ENCODE measurements at places on chromosomes 5 and 9.

DNA sequence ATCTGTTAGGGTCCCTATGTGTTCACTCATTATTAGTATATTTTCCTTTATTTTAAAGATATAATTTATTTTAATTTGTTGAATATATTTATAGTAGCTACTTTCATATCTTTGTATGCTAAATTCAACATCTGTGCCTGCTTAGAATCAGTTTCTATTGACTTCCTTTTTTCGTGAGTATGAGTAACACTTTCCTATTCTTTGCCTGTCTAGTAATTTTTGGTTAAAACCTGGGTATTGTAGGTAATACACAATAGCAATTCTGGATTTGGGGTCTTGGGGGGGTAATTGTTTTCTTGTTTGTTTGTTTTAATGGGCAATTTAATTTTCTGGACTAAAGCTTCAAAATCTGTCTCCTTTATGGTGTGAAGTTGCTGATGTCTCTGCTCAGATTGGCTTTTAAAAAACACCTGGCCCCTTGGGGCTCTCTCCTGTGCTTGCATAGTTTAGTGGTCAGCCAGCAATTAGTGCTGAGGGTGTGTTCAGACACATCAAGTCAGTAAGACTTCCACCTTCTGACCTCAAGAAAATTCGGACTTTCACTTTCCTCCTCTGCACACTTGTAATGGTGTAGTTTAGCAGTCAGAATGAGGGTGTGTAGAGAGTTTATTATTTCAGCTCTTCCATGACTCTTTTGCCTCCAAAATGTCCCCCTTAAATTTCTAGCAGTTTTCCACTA lies 124.4 kb upstream of the MAP1B start:
- DNase-seq, result no peak

DNA sequence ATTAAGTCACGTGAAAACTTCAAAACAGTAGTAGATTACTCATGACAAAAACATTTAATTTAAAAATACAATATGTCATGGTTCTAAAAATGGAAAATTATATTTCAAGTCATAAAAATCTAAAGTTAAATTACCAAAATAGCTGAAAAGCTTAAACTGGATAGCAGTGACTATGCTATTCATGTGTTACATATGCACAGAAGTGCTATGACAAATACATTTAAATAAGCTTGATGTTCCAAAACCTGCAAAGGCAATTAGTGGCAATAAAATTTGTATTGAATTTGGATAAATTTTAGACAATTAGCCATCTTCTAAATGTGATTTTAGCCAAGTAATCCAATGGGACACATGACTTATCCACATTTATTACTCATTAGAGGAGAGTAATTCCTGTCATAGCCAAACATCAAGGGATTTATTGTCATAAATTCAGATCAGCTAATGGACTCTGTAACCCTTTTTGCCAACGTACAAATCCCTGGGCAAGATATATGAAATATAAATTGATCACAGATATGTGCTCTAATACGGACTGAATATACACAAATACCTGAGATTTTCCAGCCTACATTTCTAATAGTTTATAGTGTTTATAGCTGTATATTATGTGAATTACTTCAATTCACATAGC lies 419.4 kb downstream of the ISL1 start:
- no peak for DNase-seq

DNA sequence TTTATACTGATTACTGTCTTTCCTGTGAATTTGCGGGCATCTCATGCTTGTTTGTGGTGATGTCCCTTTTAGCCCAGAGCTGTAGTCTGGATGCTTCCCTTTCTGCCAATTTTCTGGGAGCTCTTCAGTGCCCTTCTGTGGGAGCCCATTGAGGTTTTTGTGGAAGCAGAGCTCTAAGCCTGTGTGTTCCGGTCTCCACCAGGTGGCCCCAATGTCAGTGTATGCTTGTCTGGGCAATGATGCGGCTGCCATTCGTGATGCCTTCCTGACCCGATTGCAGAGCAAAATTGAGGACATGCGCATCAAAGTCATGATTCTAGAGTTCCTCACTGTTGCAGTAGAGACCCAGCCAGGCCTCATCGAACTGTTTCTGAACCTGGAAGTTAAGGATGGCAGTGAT lies 35.1 kb downstream of the SH3GLB2 start:
- peak; percentile 44 for DNase-seq

DNA sequence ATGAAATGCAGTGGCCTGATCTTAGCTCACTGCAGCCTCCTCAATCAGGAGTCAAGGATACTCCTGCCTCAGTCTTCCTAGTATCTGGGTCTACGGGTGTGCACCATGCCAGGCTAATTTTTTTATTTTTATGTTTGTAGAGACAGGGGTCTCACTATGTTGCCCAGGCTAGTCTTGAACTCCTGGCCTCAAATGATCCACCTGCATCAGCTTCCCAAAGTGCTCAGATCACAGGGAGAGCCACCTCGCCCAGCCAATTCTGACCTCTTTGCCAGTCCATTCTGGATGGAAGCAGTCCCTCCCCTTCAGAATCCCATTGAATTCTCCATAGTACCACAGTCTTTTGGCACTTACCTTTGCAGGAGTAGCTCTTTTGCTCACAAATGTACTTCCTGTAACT lies 1.7 kb upstream of the CANX start:
- DNase-seq, result no peak

DNA sequence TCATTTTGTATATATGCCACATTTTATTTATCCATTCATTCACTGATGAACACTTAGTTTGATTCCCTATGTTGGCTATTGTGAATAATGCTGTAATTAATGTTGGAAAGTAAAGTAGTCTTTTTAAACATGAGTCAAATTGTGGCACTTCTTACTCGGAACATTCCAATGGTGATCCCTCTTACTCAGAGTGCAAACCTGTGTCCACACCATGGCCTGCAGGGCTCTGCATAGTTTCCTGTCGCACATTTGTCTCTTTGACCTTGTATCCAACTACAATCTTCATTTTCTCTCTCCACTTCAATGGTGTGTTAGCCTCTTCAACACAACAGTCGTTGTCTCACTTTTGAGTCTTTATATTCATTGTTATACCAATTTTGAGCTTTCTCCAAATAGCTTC lies 98.1 kb upstream of the PAPPA start:
- peak; percentile 10 for DNase-seq

DNA sequence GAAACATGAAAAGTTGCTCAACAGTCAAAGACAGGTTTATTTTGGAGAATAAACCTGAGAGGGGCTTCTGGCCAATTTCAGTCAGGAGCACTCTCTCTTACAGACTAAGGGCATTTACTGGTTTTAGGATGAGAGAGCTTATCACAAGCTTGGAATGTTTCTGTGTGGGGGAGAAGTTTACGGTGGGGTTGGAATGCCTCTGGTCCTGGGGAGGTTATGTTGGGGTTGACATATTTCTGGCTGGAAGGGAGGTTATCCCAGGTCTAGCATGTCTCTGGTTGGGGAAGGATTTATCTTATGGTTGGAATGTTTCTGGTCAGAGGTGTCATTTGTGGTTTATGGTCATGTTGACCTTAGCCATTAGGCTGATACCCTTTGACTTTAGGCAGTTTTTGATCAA lies 1867.3 kb downstream of the EFNA5 start:
- DNase-seq, result no peak

- no peak for DNase-seq
Observed at GRCh38 chr5:123092696-123093095, 3.7 kb downstream of the PRDM6 start.

DNA sequence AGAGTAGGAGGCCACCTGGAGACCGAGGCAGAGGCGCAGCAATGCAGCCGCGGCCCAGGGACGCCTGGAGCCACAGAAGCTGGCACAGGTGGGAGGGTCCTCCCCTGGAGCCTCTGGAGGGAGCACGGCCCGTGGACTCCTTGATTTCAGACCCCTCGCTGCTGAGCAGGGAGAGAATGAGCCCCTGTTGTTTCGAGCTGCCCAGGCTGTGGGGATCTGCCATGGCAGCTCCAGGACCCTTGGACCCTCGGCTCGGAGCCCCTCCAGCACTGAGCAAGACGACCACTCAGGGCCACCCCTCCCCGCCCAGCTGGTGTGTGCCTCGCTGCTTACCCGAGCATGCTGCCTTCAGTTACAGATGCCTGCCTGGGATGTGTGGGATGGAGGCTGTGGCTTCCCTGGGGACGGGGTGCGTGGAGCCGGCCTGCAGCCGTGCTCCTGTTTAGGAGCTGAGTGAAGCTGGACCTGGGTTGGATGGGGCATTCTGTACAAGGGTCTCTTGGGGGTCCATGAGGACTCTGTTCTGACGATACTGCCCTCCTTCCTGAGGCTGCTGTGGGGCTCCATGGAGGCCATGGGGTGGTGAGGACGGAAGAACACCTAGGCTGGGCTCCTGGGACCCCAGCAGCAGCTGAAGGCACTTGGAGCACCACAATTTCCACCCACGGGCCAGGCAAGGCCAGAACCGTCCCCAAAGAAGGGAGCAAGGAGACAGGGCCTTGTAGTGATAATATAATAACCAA lies 115.1 kb upstream of the LPCAT1 start:
- no peak for DNase-seq

GRCh38 chr9:76351006-76351405 lies 43.2 kb downstream of the RFK start:
- DNase-seq, result no peak

DNA sequence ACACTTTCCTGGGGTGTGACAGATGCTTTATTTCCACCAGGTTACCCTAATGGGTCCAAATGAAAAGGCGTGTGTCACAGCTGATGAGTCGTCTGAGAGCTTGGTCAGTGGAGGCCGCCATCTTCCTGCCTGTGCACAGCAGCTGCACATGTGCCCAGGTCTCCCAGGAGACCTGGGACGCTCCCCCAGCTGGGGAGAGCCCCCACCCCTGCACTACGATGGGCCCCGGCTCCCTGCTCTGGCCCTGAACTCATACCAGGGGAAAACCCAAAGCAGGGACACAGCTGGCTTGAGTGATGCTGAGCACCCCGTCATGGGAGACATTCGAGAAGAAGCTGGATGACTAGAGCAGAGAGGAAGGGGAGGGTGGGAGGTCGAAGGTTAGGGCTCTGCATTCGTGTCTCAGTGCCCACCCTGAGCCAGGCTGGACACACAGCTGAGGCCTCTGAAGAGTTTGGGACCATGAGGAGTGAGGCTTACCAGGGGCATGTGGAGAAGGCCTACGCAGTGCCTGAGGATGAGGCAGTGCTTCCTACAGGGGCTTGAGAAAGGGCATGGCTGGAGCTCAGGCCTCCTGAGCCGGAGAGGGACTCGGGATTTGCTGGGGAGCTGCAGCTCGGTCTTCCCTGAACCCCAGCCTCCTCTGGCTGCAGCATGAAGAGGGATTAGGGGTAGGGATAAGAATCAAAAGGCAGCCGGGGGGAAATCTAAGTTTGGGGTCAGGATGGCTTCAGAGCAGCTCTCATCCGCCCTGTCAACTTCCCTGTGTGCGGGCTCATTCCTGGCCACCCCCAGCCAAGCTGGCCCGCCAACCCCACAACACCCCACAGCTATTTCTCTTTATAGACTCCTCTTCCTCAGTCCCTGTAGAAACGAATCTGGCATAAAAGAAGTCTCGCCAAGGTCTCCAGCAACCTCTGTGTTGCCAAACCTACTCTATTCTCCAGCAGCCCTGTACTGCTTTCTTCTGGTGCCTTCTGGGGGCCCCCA lies 42.2 kb upstream of the RNU6ATAC start:
- DNase-seq, result no peak

- no peak for DNase-seq
Observed at GRCh38 chr9:126932871-126933321, 18.3 kb downstream of the RALGPS1 start.

DNA sequence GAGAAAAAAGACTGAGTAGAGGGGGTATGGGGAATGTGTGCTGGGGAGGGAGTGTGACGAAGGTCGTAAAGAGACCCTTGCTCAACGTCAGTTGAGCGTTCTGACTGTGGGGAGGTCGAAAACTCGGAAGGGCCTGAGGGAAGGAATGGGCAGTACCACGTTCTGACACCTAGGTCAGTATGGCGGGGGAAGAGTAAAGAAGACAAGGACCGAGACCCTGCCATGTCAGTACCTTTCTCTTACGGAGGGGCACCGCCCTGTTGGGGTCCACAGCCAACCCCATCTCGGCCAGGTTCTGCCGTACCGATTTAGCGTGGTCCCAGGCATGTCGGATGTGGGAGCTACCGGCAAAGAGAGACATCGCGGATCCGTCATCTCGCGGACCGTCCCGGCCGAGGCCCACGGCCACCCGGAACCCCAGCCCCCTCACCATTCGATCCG lies 375 bp downstream of the NOP16 start:
- peak; percentile 27 for DNase-seq

- DNase-seq, result no peak
Observed at GRCh38 chr9:136119883-136120393, 1.3 kb upstream of the TMEM250 start.

DNA sequence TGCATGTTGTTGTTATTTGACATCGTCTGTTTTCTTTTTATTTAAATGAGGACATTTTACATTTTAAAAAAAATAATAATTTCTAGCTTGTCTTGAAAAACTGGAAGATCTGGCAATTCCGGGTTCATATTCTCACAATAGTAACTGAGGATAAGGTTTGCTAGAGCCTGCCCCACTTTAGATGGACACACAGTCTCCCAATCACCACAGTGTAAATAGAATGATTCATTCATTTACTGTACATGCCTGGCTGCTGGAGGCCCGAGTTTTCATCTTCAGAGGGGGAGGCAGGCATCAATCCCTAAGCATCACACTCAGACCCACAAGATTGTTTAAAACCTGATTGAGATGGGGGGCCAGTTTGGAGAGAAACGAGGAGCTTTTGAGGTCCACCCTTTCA lies 2039.7 kb upstream of the WWC1 start:
- no peak for DNase-seq

- no peak for DNase-seq
Observed at GRCh38 chr9:114737847-114738246, 55.9 kb upstream of the TEX48 start.

DNA sequence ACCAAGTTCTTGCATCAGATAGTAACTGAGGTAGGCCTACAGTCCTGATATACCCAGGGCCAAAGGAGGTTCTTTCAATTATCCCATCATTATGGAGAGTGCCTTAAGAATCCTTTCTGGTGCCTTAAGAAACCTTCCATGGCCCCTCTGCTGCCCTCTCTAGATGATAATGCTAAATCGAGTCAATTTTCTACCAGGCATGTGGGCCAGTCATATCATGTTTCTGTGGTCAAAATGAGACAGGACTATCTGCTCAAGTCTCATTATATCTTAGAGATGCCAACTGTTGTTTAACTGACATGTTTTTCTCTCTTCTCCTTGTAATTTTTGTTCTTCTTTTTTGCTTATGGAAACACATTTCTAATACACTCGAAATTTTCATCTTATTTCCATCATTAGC lies 127.6 kb downstream of the EDIL3 start:
- no peak for DNase-seq

DNA sequence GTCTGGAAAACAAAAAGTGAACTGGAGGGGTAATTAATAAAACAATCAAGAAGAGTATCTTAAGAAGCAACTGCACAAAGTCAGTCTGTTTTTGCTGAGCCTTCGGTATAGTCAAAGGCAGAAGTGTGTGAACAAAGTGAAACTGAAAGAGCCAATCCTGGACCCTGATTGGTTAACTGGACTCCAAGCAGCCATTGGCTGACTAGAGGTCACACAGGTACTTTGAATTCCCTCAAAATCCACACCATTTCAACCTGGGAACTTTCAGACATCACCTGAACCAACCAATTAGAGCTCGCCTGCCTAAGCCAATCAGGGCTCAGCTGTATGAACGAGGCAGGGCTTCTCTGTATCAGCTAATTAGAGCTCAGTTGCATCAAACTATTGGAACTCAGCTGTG lies 286.7 kb downstream of the TLE4 start:
- DNase-seq, result peak; percentile 1

- DNase-seq, result no peak
Observed at GRCh38 chr9:131179561-131180219, 54.3 kb downstream of the NUP214 start.

GRCh38 chr5:36384845-36385244 lies 83.1 kb upstream of the RANBP3L start:
- no peak for DNase-seq

All from mammary epithelial cell (primary cell).